ENCODE measurements at places on chromosomes 5 and 9.

DNA sequence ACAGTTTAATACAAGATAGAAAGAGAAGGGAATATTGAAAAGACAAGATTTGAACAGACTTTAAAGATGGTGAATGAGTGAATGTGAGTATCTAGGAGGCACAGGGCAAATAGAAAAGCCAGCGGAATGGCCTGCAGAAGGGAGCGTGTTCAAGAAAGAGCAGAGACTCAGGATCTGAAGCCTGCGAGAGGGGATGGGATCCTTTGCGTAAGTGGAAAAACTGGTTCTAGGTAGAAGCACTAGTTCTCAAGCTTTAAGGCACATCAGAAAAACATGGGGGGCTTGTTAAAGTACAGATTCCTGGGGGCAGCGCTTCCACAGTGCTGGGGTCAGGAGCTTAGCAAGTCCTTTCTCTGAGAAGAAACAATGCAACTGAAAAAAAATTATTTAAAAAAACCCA lies 94.8 kb upstream of the NFIL3 start:
- no peak for DNase-seq

DNA sequence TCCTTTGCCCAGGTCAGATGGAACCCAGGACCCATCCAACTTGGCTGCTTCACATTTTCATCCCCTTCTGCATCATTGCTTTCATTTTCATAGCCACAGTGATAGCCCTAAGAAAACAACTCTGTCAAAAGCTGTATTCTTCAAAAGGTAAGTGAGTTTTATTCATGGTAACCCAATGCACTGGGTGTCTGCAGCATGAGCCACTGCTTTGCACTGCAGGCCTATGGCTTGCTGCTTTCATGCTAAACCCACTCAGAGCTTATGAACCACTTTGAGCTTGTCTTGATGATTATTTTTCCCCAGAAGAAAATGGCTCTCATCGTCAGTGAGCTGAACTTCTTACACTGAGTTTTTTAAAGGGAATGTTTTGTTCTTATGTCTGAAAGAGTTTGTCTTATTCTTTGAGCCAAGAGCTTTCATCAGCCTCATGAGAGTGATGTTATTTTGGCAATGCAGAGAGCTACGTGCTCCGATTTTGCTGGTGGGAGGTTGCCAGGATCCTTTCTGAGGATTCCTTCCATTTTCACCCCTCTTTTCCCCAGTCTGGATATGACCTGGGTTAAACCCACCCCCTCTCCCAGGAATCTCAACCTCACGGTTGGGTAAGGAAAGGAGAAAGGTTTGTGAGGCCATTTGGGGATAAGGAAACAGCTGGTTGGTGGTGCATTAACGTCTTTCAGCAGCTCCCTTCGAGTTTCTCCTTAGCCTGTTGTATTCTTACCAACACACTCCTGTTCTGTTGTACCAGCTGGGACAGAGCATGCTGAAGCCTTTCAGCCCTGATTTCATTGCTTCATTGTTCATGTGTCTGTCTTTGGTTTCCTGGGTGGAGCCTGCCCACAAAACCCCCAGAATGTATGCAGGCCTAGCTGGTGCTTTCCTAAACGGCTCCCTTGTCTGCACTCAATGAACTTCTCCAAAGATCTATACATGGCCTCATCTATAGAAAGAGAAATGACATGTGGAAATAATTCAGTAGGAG lies 47.6 kb downstream of the PDCD1LG2 start:
- peak; percentile 98 for DNase-seq

GRCh38 chr5:36521838-36522745 lies 84.3 kb upstream of the SLC1A3 start:
- no peak for DNase-seq

DNA sequence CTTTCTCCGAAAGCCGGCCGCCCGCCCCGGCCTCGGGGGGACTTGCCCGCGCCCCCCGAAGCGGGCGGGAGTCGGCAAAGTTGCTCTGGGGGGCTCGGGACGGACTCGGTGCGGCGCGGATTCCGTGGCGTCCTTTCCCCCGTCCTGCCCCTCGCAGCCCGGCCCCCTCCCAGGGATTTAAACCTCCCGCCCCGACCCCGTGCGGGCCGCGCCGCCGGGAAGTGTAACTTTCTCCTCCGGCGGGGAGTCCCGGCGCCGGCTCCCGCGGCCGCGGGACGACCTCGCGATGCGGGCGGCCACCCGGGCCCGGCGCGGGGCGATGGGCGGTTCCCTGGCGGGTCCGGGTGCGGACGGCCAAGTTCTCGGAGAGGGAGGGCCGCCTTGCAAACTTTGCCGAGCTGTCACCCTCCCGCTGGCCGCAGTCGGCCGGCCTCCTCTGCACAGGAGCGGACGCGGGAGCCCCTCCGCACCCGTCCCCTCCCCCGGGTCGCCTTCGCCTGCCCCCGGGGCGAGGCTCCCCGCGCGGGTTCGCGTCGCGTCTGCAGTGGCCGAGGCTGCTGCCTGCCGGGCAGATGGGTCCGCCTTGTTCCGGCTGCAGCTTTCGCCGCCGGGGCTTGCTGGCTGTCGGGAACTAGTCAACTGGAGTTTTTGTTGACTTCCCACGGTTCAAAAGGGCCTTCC lies 732 bp downstream of the PBX3 start:
- no peak for DNase-seq

DNA sequence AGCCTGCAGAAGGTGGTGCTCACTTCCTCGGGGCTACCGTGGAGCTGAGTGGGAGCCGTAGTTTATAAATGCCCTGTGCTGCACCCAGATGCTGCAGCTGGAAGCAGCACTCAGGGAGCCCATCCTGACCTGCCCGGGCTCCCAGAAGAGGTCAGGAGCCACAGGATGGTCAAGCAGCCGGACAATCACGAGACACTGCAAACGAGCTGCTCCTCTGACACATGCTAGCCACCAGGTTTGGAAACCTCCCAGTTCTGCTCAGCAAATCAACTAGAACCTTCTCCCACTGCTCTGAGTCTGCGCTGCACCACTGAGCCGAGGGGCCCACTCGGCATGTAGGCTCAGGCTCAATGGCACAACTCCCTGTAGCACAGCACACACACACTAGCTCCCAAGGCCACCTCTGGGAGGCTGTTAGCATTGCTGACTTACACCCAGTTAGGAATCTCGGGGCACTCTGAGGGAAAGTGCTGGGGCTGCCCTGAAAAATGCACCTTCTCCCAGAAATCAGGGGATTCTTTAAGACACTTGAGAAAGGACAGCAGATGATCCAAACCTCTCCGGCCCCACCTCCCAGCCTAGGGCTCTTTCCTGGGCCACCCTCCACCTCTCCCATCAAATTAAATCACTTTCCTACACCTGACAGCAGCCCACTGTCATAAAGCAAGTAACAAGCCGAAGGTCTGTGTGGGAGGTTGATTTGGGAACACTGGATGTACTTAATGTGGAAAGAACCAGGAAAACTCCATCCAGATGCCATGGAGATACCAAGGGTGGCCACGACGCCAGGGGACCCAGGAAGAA lies 59.1 kb downstream of the PSMB7 start:
- DNase-seq, result no peak

- peak; percentile 15 for DNase-seq
These were observed 1.0 kb downstream of the FAM53C start for GRCh38 chr5:138339091-138339456.

- DNase-seq, result no peak
These were observed 2.8 kb downstream of the ATP6V1G1 start for GRCh38 chr9:114590328-114590727.

DNA sequence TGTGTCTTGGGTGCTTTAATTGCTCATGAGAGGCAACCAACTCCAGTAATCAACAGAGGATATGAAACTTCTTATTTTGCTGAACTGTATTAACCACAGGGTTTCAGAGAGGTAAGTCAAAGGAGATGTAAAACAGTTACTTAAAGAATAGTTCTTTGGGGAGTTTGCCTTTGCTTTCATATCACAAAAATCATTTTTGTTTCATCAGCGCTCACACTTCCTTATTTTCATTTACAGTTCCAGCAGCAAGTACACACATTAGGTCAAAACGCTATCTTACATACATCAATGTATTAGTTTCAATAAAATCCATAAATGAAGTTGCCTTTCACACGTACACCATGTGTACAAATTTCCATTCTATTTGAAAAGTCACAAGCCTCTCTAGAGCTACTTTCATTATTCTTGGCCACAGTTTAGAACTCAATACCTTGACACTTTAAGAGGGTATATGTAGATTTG lies 50.1 kb downstream of the ST8SIA4 start:
- DNase-seq, result peak; percentile 65

Measured in inflammatory macrophage treated with lipopolysaccharide for 1 hour (primary cell).